H4 (cell line): ENCODE measurements at places on chromosomes 6 and 20. TPM values are rescaled to one million over a fixed set of nuclear protein-coding genes. Genes with fewer than 3 reads are reported as not detected.

Gene TP53TG5
- total RNA-seq: not detected in 2 replicates

Gene GLP1R
- total RNA-seq: not detected in 2 replicates

Gene SS18L1
- total RNA-seq: 3.3 TPM in 2 replicates

Gene PLAGL2
- 2.9 and 3.7 TPM in 2 replicates for total RNA-seq

Gene SLC17A1
- not detected in 2 replicates for total RNA-seq
